ENCODE measurements at places on chromosomes 12 and 14. TPM values are rescaled to one million over a fixed set of nuclear protein-coding genes. Genes with fewer than 3 reads are reported as not detected.

GRCh38 chr12:48788854-48789775 lies at the start of gene ADCY6:
Gene ADCY6, minus strand, starts transcription at chr12:48789089. Its CDS starts 5,655 bp downstream, at chr12:48783434.
- H3K4me3 ChIP-seq = peak within 1 kb of the TSS; percentile 82
- H3K27ac ChIP-seq = peak within 1 kb of the TSS; percentile 86
- H3K36me3 ChIP-seq = no peaks in the 10 kb centered on the region
- peak; percentile 91 for DNase-seq

TAS2R14 gene
- total RNA-seq = 2.5 TPM

GRCh38 chr12:119578112-119578511 lies 15.5 kb upstream of the TMEM233 start:
- H3K27ac ChIP-seq = no peak overlapping the region
- DNase-seq = no peak
- H3K4me3 ChIP-seq = no peak overlapping the region
- H3K36me3 ChIP-seq = no peaks in the 10 kb centered on the region
- no peaks in the 10 kb centered on the region for H3K4me1 ChIP-seq
- no peaks in the 10 kb centered on the region for H3K27me3 ChIP-seq

GRCh38 chr12:15453613-15454012 lies 131.3 kb downstream of the PTPRO start:
- no peaks in the 10 kb centered on the region for H3K27me3 ChIP-seq
- no peak overlapping the region for H3K4me3 ChIP-seq
- H3K36me3 ChIP-seq = no peaks in the 10 kb centered on the region

DNA sequence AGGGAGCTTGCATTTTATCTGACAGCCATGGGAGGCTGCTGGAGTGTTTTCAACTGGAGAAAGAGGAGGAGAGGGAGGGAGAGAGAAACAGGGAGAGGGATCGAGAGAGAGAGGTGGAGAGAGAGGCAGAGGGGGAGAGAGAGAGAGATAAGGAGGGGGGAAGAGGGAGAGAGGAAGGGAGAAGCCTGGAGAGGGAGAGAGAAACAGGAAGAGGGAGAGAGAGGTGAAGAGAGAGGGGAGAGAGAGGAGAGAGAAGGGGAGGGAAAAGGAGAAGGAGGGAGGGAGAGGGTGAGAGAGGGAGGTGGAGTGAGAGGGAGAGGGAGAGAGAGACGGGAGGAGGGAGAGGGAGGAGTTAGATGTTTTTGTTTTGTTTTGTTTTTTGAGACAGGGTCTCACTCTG lies 45.6 kb downstream of the DNAH10 start:
- DNase-seq = no peak
- no peaks in the 10 kb centered on the region for H3K27me3 ChIP-seq
- H3K4me3 ChIP-seq = no peak overlapping the region
- H3K4me1 ChIP-seq = no peaks in the 10 kb centered on the region
- no peaks in the 10 kb centered on the region for H3K36me3 ChIP-seq

DNA sequence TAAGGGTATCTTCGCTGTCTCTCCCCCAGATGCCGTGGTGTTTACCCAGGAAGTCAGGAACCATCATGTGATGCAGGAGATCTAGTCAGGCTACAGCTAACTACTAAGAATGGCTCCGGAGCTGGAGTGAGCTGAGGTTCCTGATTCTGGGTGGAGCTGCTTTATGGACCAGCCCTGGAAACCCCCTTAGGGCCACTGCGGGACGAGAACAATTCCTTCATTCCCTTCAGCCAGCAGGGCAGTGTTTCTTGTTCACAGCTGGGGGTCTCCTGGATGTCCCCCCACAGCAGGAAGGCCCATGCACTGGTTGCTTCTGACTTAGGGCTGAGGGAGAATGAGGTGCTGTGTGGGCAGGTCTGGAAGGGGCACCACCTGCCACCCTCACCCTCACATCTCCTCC lies 199.3 kb downstream of the ADGRD1 start:
- DNase-seq = no peak
- H3K4me3 ChIP-seq = no peak overlapping the region
- H3K27me3 ChIP-seq = peaks cover 4% of the 10 kb centered on the region
- no peak overlapping the region for H3K27ac ChIP-seq
- H3K36me3 ChIP-seq = no peaks in the 10 kb centered on the region

DNA sequence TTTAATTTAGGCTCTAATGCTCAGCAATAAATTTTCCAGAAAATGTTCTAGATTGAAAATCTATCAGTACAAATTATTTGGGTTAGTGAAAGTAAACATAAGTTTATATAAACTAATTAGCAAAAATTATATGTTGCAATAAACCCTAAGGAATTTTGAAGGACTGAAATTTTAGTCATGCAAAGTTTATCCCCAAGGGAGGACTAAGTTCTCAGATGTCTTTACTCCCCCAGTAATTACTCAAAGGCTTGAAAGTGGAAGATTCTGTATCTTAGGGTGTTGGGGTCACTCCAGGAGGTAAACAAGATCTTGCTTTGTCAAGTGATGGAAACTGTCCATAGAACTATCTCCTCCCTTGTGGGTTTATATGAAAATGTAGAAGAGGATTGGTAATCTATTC lies 183.7 kb downstream of the AKAP6 start:
- no peaks in the 10 kb centered on the region for H3K27me3 ChIP-seq
- no peaks in the 10 kb centered on the region for H3K36me3 ChIP-seq
- no peak overlapping the region for H3K27ac ChIP-seq

Data from suprapubic skin (tissue), 4 donors.